NCI-H526 (cell line): ENCODE measurements at places on chromosomes 16 and 17.
A peak's percentile ranks its signal among the peaks of the same experiment; 100 is the strongest.

DNA sequence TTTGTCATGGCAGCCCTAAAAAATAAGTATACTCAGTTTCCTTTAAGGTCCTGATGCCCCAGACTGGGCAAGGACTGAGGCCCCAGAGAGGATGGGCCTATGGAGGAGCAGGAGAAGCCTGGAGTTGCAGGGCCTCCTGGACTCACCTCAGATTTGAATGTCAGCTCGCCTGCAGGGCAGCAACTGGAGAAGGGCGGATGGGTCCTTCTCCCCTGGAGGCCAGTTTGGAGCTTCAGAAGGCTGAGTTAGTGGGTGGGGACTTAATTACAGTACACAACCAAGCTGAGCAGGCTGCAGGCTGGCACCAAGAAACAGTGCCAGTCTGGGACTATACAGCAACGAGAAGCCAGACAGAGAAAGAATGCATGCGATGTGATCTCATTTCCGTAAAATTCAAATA is 6.2 kb downstream of the PIRT start:
- peak; percentile 81 for DNase-seq

DNA sequence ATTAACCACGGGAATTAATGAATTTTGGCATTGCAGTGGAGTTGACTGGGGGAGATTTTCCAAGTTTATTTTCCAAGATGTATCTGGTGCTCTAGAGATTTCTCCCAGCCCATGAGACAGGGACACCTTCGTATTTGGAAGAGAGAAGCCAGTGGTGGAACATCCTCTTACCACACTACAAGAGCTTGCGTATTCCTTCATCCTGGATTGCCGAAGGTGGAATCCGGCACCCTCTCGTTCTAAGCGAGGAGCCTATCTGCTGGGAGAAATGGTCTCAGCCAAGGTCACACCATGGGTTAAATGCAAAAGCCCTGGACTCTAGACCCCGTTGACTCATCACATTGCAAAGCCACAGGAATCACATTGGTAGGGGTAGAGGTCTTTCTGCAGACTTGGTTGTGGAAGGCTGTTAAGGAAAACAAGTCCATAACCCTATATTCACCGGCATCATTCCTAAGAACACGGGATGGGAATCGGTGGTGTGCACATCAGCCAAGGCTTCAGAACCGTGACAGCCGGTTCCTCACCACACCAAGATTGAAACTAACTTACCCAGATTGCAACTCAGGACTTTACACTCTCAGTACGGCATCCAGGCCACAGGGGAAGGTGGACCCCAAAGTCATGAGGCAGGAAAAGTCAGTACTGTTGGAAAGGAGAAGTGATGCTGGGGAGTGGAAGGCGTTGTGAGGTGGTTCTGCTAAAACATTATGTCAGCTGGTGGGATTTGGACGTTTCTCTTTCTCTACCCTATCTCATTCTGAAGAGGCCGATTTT is 259.8 kb downstream of the CPPED1 start:
- no peak for DNase-seq

DNA sequence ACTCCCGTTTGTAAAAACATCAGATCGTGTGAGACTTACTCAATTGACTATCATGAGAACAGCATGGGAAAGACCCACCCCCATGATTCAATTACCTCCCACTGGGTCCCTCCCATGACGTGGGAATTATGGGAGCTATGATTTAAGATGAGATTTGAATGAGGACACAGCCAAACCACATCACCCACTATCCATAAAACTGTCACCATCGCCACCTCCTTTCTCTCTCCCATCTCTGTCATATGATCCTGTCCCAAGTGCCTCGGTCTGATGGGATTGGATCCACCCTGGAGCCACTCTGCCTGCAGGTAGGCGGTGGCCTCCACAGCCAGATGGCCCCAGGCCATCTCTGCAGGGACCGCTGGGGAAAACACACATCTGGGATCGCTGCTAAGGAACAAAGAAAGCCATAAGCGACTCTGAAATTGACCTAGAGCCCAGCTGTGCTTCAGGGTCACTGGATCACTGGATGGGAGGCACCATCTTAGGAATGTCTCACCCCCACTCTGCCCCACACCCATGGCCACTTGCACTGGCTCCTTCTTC is 61.2 kb downstream of the TMEM186 start:
- no peak for DNase-seq

DNA sequence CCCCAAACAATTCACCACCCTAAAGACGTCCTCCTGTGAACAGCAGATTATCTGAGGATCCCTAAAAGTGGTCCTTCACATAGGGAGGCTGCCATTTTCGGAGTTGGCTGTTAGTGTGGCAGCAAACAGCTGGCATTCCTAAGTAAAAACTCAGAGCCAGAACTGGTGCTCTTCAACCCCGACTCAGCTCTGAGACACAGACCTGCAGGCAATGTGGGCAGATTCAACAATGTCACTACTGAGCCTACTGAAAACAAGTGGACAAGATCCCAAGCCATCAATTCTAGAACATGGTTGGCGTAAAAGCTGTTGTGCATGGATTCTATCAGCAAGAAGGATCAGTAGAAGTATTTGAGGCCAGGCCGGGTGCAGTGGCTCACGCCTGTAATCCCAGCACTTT is 247.2 kb downstream of the NTN1 start:
- no peak for DNase-seq

DNA sequence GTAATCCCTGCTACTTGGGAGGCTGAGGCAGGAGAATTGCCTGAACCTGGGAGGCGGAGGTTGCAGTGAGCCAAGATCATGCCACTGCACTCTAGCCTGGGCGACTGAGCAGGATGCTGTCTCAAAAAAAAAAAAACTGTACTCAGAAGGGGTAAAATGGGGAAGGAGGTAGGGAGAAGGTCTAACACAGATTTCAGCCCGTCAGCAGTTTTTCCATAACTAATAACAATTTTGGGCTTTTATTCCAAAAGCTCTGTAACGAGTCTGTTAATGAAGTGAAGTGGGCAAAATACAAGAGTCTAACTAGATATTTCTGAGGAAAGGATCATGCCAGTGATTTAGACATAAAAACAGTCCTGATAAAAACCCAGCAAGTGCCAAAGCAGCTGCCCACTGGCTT is 10.8 kb downstream of the ZNF821 start:
- DNase-seq = no peak

GRCh38 chr17:33204156-33204555 is 88.9 kb downstream of the ASIC2 start:
- DNase-seq = no peak

DNA sequence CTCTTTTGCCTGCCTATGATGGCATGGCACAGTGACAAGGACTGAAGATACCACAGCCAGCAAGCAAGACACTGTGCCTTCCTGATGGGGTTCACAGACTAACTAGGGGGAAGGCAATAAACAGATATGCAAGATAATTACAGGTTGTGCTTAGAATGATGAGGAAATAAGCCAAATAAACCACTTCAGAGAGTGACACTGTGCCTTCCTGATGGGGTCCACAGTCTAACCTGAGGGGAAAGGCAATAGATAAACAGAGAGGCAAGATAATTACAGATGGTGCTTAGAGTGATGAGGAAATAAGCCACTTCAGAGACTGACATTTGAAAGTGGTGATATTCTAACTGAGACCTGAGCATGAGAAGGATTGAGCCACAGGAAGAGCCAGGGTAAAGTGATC is 84.2 kb downstream of the HS3ST2 start:
- no peak for DNase-seq
